Smooth muscle cell of the umbilical artery (primary cell): ENCODE measurements at places on chromosomes 6 and 20. TPM values are rescaled to one million over a fixed set of nuclear protein-coding genes. Genes with fewer than 3 reads are reported as not detected.

POM121L2 gene
- not detected in 2 replicates for total RNA-seq

COL11A2 gene
- 0.30 and 0.37 TPM in 2 replicates for total RNA-seq

OPRM1 gene
- total RNA-seq, result not detected in 2 replicates

EYA2 gene
- total RNA-seq, result not detected in 2 replicates

NHLRC1 gene
- 2.1 and 2.4 TPM in 2 replicates for total RNA-seq

NOX3 gene
- not detected in 2 replicates for total RNA-seq

SLC22A7 gene
- not detected in 2 replicates for total RNA-seq

CENPQ gene
- 3.6 and 4.8 TPM in 2 replicates for total RNA-seq

OR2J3 gene
- not detected in 2 replicates for total RNA-seq

C6orf47 gene
- total RNA-seq, result 16.6 and 22.0 TPM in 2 replicates

PNPLA1 gene
- total RNA-seq, result 0.05 TPM in 1 of 2 replicates, not detected in the other

LPA gene
- not detected in 2 replicates for total RNA-seq
